ENCODE measurements at places on chromosomes 7 and 10.

- no peak for DNase-seq
Observed at GRCh38 chr7:96238474-96238873, 83.4 kb downstream of the SLC25A13 start.

DNA sequence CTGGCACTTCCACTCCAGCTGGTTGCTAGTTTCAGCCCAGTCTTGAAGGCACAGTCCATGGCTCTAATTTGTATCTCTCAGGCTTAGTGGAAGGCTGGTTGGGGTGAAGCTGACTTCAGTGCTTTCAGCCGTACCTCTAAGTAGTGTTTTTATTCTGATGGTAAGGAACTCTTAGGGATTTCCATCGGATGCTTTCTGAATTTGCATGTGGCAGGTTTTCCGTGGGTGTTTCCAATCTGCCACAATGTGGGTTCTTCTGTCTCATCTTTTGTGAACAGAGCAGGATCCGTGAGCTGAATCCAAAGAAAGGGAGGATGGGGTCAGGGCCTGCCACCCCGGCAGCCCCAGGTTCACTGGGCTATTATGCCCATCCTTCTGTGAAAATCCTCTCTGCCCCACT lies 607.9 kb upstream of the MKI67 start:
- no peak for DNase-seq

DNA sequence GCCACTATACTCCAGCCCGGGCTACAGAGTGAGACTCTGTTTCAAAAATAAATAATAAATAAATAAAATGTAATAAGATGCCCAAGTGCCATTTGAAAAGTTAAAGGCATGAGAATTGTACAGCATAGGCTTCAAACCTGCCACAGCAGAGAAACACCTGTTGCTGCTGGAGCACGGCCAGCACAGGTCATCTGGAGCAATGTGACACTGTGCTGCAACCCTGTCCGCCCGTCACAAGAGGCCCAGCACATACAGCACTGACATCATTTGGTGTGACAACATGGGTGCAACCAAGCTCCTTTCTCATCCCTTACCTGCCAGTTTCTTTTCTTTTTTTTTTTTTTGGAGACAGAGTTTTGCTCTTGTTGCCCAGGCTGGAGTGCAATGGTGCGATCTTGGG lies 1.3 kb downstream of the RFC2 start:
- DNase-seq: no peak

- no peak for DNase-seq
Observed at GRCh38 chr7:28466341-28466740, 54.0 kb downstream of the CREB5 start.

DNA sequence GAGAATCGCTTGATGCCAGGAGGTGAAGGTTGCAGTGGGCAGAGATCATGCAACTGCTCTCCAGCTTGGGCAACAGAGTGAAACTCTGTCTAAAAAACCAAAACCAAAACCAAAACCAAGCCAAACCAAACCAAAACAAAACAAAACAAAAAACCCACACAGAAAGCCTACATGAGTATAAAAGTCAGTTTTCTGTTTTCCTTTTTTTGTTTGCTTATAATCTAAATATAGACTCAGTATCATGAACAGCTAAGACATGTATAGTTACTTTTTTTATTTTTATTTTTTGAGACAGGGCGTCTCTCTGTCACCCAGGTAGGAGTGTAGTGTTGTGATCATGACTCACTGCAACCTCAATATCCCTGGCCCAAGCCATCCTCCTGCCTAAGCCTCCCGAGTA lies 16.8 kb upstream of the MTPN start:
- no peak for DNase-seq
